ENCODE measurements at places on chromosomes 2 and 18.
A peak's percentile ranks its signal among the peaks of the same experiment; 100 is the strongest.

- no peak for DNase-seq
Observed at GRCh38 chr2:26782876-26783704, 2.8 kb upstream of the CENPA start.

- DNase-seq = no peak
Observed at GRCh38 chr18:57287766-57288165, 64.6 kb upstream of the ST8SIA3 start.

GRCh38 chr18:27894746-27895145, 282.2 kb downstream of the CDH2 start:
- no peak for DNase-seq

- DNase-seq = no peak
Observed at GRCh38 chr2:62589691-62590356, 83.8 kb upstream of the TMEM17 start.

GRCh38 chr2:56390644-56391043, 206.9 kb downstream of the CCDC85A start:
- no peak for DNase-seq

DNA sequence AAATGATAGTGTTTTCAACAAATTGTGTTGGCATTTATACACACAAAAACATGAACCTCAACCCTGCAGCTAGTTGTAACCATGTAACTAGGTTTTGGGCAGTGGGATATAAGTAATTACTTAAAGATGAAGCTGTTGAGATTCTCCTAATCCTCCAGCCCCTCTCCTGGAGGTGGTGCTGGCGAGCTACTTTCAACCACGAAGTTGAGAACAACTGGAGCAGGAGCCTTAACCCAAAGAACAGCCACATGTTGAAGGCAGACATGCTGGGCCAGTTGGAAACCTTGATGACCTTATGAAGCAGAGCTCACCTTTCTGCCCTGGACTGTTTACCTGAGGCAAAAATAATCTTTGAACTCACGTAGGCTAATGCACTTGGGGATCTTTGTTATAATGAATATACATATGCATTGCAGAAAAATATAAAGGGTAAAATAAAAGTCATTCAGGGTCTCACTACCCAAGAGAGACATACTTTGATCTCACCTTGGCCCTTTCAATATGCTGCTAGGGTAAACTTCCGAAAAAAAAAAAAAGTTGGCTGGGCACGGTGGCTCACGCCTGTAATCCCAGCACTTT, 89.6 kb upstream of the NPAS2 start:
- no peak for DNase-seq

- peak; percentile 27 for DNase-seq
Observed at GRCh38 chr2:190121971-190122370, 59.4 kb upstream of the MSTN start.

- no peak for DNase-seq
Observed at GRCh38 chr2:217863883-217864282, 138.9 kb downstream of the TNS1 start.

- DNase-seq = no peak
Observed at GRCh38 chr2:238155051-238155760, 3.6 kb upstream of the ERFE start.

GRCh38 chr18:40754477-40754876, 1200.6 kb upstream of the PIK3C3 start:
- no peak for DNase-seq

DNA sequence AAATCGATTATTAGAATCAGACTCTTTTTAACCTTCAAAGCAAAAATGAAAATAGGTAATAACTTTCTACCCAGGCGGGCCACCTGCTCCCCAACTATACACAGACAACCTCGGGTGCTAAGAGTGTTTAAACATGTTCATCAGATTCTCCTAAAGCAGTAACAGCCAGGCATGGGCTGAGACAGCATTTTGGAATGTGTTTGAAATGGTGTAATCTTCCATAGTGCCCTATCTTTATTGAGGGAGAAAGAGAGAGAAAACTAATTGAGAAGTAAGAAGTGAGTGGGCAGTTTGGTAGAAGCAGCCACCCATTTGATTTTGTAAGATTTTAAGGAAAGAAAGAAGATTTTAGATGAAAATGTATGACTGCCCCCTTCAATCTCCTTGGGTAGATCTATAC, 196.1 kb upstream of the CTAGE1 start:
- DNase-seq = no peak

- DNase-seq = no peak
Observed at GRCh38 chr2:235050980-235051351, 99.1 kb downstream of the SH3BP4 start.

DNA sequence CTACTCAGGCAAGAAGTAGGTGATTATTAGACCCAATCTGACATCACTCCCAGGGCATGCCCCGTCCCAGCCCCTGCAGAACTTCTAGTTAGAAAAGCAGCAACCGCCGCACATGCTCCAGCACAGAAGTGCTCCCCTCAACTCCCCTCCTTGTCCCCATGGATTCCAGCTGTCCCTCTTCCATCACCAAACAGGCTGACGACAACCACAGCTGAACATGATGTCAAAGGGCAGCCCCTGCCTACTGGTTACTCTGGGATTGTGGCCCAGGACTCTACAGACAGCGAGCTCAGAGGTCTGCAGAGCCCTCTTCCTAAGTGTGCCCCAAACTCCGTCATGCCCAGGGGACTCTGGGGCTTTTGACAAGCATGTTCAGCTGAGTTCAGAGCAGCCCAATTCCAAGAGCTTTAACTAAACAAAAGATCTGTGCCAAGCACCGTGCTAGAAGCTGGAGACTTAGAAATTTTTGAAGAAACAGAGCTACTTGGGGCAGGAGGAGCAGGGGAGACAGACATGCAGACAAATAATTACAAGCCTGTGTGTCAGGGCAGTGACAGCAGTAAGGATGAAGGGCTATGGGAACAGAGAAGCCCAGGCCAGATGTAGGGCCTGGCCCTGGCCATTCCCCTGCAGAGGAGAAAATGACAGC, 148.1 kb downstream of the BCL11A start:
- DNase-seq = no peak

GRCh38 chr18:23547846-23548245, 38.5 kb downstream of the NPC1 start:
- no peak for DNase-seq

GRCh38 chr18:45317948-45318640, 297.2 kb upstream of the SLC14A2 start:
- DNase-seq = no peak

GRCh38 chr2:27884601-27885000, 5.6 kb downstream of the RBKS start:
- DNase-seq = no peak

- no peak for DNase-seq
Observed at GRCh38 chr2:27736031-27736889, 35.3 kb upstream of the MRPL33 start.

DNA sequence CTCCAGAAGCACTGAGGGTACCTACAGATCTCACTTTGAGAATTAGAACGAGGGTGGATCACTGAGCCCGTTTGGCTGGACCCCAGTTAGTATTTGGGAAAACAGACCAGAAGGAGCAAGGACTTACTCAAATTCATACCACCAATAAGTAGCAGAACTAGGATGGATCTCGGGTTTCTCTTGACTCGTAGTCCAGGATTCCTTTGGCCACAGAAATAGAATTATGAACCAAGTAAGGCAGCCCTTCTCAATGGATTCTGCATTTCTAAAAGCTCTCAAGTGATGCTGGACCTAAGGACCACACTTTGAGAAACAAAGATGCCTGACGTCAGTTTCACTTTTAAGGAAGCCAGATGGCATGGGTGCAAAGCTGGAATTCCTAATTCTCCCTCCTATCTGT, 153.0 kb downstream of the KLHL29 start:
- no peak for DNase-seq

DNA sequence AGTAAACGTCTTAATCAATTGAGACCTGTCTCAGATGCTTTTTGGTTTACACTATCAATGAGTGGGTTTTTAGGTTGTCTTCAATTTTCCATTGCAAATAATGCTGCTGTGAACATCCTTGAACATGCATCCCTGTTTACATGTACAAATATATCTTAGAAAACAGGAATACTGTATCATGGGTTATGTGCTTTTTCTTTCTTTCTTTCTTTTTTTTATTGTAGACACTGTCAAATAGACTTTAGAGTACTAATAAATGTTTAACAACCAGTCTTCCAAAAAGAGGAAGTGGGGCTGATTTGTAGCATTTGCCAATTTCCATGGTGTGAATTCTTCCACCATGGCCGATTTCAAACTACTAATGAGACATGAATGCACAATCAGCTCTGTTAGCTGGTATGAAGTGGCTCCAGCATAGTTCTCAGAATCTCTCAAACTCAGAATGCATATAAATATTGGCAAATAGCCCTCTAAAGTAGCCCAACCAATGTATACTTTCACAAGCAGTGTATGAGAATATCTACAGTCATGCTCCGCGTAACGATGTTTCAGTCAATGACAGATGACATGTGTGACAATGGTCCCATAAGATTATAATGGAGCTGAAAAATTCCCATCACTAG, 50.3 kb upstream of the B3GNT2 start:
- DNase-seq = peak; percentile 53

GRCh38 chr2:144015655-144016245, 504.2 kb downstream of the ZEB2 start:
- no peak for DNase-seq

DNA sequence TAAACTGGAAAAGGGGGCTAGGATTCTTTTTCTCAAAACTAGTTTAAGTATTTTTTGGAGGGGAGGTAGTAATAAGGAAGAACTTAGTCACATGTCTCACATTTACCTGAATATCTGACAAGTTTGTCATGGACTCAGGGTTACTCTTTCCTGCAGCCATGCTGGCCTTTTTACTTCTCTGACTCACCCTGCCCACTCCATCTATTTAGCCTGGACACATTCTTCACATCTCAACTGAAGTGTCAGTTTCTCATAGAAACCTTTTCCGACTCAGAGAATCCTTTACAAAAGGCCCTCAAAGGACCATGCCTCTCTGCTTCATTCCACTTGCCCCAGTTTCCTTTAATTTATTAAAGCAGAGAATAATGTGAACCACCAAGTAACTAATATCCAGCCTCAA, 42.6 kb downstream of the SCN7A start:
- DNase-seq = no peak

- DNase-seq = no peak
Observed at GRCh38 chr2:64567473-64567872, 43.3 kb downstream of the AFTPH start.

- DNase-seq = no peak
Observed at GRCh38 chr18:62085756-62086155, 101.1 kb downstream of the PIGN start.

DNA sequence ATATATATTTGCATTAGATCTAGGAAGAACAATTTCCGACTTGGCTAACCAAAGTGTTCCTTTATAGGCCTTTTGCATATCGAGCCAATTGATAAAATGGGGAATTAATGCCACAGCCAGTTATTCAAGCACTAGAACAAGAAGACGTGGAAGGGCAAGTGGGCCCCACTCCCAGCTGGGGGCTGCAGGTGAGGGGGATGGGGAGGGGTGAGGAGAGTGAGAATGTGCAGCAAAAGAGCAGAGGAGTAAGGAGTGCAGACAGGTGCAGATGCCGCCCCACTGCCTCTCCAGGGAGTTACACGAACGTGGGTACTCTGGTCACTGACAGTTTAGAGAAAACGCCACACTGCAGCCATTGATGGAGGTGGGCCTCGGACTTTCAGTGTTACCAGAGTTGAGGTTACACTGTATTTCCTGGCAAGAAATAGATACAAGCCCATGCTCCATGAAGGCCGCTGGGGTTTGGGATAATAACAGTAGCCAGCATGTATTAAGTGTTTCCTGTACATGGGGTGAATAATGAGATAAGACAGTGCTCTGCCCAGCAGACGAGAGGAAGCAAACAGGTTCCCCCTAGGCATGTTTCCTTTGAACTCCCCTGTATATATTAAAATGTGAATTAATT, 40.9 kb downstream of the GORASP2 start:
- no peak for DNase-seq

GRCh38 chr2:25714740-25715139, 41.4 kb upstream of the DTNB start:
- no peak for DNase-seq

GRCh38 chr2:173161507-173161906, 85.9 kb downstream of the MAP3K20 start:
- DNase-seq = no peak

GRCh38 chr2:207513551-207514257, 16.1 kb upstream of the CREB1 start:
- no peak for DNase-seq

GRCh38 chr2:118061135-118061955, 26.9 kb upstream of the INSIG2 start:
- peak; percentile 18 for DNase-seq

- DNase-seq = no peak
Observed at GRCh38 chr18:54020966-54021365, 203.5 kb downstream of the MBD2 start.

GRCh38 chr2:204545861-204546735, 823 bp downstream of the PARD3B start:
- peak; percentile 10 for DNase-seq

DNA sequence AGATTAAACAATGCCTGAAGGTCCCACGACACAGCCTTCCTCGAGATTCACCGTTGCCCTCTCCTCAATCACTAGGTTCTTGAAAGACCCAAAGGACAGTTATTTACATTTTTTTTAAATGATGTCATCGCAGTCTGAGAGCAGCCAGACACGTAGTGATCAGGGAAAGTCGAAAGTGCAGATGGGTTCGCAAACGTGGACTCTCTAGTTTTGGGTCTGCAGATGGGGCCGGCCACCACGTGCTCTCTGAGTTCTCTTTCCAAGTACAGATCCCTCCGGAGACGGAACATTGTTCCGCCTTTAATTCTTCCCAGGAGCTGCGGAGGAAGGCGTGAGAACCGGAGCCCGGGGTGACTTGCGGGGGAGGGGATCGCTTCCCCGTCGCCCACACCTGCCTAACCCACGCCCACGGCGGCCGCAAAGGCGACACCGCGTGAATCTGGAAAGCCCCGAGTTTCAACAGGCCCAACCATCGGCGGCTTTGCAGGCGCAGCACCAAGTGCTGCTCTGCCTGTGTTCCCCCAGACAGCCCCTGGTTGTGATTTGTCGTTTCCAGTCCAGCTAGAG, 54.3 kb downstream of the PKDCC start:
- DNase-seq = peak; percentile 94

DNA sequence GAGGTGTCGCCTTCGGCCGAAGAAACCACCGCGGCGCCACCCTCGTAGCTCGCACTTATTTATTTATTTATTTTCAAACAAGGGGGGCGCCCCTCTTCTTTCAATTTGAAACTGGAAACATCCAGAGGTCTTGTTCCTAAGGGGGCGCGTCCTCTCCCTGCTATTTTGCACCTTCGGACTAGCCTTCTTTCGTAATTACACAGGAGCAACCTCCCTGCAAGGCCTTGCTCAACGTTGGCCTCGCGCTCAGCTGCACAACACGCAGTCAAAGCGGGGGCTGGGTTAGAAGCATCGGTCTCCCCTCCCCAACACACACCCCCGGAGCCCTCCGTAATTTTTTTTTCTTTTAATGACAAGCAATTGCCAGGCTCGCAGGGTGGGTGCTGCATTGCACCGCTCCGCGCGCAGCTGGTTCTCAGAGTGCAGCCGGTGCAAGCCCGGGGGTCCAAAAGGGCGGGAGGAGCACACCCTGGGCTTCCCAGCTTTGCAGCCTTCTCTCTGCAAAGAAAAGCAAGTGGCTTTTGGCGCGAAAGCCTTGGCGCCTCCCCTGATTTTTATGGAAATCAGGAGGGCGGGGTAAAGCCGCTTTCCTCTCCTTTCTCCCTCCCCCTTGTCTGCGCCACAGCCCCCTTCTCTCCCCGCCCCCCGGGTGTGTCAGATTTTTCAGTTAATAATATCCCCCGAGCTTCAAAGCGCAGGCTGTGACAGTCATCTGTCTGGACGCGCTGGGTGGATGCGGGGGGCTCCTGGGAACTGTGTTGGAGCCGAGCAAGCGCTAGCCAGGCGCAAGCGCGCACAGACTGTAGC, at the start of gene MYCN:
Gene MYCN, plus strand, starts transcription at position 697 of the 807 bp plus-strand sequence. CDS start 1,515 bp downstream, outside the sequence.
- DNase-seq = peak; percentile 57

Data from GM06990 (cell line).